ENCODE measurements at places on chromosomes 4 and X. TPM values are rescaled to one million over a fixed set of nuclear protein-coding genes. Genes with fewer than 3 reads are reported as not detected.
A peak's percentile ranks its signal among the peaks of the same experiment; 100 is the strongest.

DNA sequence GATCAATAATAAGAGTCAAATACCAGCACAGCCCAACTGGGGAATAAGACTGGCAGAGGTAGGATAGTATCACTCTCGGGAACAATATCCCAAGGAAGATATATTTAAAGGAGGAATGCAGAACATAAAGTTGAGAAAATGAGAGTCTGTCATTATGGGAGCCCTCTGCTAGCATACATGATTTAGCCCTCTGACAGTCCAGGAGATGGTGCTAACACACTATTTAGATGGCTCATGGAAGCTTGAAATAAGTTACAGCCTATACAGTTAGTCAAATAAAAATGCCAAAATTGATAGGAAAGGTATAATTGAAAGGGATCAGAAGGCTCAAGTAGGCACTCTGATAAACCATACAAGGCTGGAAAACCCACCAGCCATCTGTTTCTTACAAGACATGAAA, 201.0 kb upstream of the NEIL3 start:
- no peak for DNase-seq

DNA sequence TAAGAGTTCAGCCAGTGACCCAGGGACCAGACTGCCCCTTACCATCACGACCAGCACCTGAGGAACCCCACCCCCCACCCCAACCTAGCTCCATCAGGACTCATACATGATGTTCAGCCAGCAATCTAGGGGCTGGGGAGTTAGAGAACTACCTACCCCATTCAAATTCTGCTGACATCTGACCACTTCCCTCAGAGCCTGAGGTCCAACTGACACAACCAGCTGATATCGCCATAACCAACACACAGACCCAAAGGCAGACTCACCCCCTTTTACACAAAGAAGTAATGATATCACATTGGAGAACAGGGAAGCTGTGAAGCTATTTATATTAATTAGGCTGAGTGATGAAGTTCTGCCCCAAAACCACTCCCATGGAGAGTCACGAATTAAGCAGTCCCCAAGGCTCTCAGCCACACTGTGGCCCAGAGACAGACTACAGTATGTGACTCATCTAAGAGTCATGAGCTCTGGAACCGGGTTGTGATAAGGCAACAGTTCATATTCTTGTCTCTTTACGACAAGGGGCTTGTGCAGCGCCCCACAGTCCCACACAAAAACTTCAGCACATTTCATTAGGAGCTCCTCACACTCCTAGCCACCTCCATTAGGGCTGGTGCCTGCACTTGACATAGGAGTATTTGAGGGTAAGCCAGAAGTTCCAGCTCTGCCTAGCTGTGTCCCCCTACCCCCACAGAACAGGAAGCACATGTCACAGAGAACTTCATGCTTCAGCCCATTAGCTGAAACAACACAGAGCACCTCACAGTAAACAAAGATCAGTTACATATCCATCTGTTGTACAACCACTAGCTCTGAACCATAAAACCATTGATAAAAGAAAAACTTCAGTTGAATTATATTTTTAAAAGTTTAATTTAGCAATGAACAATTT, 184.7 kb upstream of the ZCCHC13 start:
- no peak for DNase-seq

ATP1B4 gene
- total RNA-seq: 0.08 TPM

DNA sequence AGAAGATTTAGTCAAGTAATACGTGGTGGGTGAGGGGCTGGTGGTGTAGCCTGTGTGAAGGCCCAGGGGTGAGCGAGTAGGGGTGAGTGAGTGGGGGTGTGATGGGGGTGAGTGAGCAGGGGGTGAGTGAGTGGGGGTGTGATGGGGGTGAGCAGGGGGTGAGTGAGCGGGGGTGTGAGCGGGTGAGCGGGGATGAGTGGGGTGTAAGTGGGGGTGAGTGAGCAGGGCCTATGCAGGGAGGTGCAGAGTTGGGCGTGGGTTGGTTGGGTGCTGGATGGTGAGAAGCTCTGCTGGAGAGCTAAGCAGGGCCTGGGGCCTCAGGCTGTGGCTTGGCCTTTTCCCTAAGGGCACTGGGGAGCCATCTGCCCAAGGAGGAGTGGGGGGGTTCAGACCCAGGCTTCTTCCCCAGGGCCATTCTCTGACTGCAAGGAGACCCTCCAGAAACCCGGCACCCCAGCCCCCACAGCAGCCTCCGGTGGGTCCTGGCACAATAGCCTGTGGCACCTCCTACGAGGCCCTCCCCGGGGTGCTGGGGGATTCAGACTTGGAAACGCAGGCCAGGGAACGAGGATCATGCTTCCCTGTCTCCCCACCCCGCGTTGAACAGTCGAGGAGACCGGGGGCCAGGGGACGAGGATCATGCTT, 30.4 kb downstream of the SH3TC1 start:
- no peak for DNase-seq

GRCh38 chrX:40243755-40244515, 146.2 kb upstream of the BCOR start:
- DNase-seq: peak; percentile 73

- no peak for DNase-seq
Measured at GRCh38 chr4:7524843-7525242, 90.1 kb upstream of the PSAPL1 start.

DNA sequence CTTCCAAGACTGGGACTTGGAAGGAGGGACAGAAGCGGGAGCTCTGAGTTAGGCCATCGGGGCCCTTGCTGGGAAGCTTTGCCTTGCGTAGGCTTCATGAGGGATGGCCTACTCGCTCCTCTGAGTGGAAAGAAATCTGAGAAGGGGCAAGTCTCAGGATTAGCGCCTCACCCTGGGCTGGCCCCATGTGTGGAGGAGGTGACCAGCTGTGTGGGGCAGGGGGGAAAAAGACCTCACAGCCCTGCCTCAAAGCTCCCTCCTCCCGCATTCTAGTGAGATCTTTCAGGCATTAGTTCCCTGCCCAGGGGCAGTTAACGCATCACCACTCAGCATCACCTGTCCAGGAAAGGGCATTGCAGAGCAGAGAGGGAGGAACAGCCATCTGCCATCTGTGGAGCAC, 156.1 kb downstream of the ENPP6 start:
- no peak for DNase-seq

DNA sequence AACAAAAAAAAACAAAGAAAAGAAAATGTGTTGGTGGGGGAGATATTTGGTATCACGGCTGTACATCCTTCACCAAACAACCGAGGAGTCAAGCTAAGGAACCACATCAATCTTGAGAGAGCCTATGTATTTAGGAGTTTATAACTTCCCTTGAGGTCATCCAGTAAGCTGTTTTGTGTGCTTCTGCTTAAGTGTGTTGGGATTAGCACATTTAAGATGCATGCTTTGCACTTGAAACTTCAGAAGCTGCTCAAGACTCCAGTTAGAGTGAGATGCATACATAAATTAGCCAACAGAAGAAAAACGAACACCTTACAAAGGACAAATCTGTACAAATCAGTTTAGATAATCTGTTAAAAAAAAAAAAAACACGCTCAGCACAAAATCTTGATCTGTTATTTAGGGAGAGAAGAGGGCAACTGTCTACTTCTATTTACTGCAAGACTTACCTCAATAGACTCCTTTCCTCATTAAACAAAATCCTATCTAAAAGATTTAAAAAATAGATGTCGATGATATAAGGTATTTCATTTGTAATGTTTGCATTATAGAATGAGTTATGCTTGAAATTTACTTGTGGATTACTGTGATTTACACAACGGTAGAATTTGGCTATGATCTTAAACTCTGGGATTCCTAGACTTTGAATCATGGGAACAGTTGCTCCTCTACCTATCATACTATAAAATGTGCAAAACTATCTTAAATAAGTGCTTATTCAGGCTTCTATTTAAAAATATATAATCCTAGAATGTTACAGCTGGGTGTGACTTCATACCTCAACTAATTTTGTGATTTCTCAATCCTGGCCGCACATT, 53.8 kb upstream of the NAP1L5 start:
- no peak for DNase-seq

DNA sequence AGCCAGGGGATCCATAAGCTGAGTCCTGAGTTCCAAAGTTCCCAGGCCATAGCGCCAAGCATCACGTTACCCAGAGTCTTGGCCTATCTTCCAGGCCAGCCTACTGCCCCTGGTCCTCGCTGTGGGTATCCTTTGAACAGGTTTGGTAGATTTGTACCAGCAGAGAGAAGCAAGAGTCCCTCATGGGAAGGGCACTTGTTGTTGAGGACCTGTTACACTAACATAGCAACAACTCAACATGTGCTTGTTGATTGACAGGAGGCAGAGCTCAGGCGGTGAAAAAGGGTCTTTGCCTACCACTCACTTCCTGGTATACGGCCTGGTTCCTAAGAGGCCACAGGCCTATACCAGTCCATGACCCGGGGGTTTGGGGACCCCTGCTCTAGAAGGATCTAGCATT, 138.4 kb downstream of the RASL11B start:
- DNase-seq: no peak

GRCh38 chr4:9781343-9782135, at the start of gene DRD5:
Gene DRD5, plus strand, starts transcription at chr4:9781634. Its CDS starts 396 bp downstream, at chr4:9782030.
- DNase-seq: no peak

GRCh38 chrX:17081968-17082367, 135.5 kb downstream of the REPS2 start:
- DNase-seq: no peak

- DNase-seq: no peak
Measured at GRCh38 chr4:124459941-124460310, 252.6 kb downstream of the ANKRD50 start.

SPRY1 gene
- total RNA-seq: 36.0 TPM
